ENCODE measurements at places on chromosomes 5 and 9. TPM values are rescaled to one million over a fixed set of nuclear protein-coding genes. Genes with fewer than 3 reads are reported as not detected.

The HEMGN gene
- 1.5 TPM for polyA plus RNA-seq

The AHRR gene
- polyA plus RNA-seq: 5.9 TPM

GRCh38 chr5:73908395-73908794 is 282.4 kb downstream of the ARHGEF28 start:
- no peak for DNase-seq

DNA sequence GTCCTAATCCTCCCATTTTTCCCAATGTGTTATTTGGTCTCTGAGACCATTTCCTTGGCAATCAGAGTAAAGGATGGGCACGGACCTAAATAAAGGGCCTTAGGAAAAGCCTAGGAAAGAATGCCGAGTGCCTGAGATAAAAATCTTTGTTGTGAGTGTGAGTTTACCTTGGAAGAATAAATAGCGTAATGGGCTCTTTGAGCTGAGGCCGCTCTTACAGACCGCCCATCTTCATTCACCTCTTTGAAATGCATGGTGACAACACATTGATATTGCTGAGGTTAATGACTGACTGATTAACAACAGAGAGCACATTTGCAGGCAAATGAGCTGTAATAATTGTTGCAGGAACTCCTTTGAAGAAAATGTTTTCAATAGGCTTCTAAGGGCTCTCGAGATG is 1967.1 kb upstream of the WWC1 start:
- DNase-seq: no peak
